Stimulated activated CD4-positive, alpha-beta T cell treated with anti-CD3 and anti-CD28 coated beads, TNF-alpha, amount 100 ng/mL, for 1 hour (primary cell): ENCODE measurements at places on chromosomes 1 and 21.
A peak's percentile ranks its signal among the peaks of the same experiment; 100 is the strongest.

- DNase-seq, result no peak
Measured at GRCh38 chr1:210257698-210258529, 25.3 kb downstream of the SERTAD4 start.

- DNase-seq, result no peak
Measured at GRCh38 chr1:150778409-150778808, 12.8 kb upstream of the CTSS start.

- no peak for DNase-seq
Measured at GRCh38 chr1:232416026-232416568, 213.8 kb downstream of the SIPA1L2 start.

DNA sequence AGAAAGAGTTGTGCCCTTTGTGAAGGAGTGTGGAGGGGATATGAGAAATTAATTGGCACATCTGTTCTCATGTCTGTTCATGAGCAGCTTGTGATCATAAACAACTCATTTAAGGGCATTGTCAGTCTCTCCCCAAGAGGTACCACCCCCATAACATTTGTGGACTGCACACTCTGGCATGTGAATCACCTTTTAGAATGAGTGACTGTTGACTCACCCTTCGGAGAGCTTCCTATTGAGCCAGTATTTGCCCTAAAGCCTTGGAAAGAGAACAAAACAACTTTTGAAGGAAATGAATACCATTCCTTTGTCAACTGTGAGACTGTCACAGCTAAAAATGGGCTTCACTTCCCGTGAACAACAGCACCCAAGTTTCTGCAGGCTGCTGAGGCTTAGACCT lies 27.5 kb upstream of the MYSM1 start:
- DNase-seq, result no peak

DNA sequence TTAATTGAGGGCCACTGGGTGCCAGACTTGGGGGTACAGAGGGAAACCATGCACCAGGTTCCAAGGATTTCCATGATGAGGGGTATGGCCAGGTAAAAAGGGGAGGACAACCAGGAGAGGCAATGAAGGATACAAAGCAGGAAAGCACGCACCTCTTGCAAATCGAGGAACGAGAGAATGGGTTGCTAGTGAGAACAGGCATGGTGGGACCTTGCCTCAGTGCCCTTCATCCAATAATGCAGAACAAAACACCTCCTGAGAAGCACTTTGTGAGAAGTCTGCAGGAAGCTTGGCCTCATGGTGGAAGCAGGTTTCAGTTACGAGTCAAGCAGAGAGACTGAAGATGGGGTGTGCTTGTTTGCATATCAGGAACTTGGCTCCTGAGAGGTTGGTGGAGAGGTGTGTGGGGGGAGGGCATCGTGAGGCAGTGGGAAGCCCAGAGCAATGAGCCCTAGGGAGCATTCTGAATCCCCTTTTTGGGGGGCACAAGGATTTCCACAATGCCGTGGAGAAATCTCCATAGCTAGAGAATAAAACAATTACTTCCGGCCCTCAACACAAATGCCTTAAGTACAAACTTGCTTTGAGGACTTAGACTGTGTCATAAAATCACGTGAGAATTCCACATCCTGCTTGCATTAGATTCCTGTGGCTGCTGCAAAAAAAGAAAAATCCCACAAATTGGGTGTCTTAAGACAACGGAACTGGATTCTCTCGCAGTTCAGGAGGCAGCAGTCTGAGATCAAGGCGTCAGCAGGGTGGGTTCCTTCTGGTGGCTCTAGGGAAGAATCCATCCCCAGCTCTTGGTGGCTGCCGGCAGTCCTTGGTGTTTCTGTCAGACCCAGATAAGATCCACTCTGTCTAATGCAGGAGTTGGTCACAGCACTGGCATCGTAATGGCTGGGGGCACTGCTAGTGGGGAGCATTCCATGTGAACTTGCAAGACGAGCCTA lies 54.9 kb upstream of the BACE2 start:
- DNase-seq, result no peak

GRCh38 chr1:230430499-230430898 lies 4.4 kb upstream of the PGBD5 start:
- DNase-seq, result no peak

GRCh38 chr1:199684686-199685273 lies 342.7 kb upstream of the NR5A2 start:
- DNase-seq, result no peak

- no peak for DNase-seq
Measured at GRCh38 chr1:115529216-115529897, 112.4 kb upstream of the VANGL1 start.

GRCh38 chr1:2644171-2644570 lies 11.4 kb upstream of the MMEL1 start:
- DNase-seq, result no peak

DNA sequence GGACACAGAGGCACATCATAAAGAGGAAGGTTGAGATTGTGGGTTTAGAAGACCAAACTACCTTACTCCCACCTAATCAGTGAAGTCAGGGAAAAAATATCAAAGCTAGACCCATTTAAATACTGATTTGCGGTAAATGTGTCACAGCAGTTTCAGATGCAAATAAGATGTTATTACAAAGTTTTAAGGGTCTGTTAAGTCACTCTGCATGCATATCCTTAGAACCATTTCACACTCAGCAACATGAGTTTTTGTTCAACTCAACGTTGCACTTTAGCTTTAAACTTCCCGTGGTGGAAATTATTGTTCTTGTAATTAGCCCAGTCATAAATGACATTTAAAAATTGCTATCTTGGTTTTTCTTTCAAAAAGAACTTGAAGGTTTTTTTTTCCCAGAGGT lies 34.8 kb downstream of the RPAP2 start:
- no peak for DNase-seq

- DNase-seq, result no peak
Measured at GRCh38 chr1:47725000-47725473, 272.1 kb downstream of the TRABD2B start.

DNA sequence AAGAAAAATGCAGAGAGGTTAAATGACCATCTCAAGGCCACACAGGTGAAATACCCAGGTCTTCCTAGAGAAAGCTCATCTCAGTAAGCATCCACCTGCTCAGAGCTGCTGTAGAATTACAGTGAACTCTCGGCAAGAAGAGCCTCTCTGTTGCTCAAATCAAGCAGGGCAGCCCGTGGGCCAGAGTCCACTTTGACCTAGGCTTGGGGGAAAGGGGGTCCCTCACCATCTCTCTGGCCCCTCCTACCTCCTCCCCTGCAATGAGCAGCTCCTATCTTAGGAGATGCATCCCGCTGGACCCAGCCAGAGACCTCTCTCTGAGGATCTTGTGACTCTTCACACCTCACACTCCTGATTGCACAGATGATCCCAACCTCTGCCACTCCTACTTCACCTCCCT lies 364.7 kb downstream of the PTPRU start:
- no peak for DNase-seq

DNA sequence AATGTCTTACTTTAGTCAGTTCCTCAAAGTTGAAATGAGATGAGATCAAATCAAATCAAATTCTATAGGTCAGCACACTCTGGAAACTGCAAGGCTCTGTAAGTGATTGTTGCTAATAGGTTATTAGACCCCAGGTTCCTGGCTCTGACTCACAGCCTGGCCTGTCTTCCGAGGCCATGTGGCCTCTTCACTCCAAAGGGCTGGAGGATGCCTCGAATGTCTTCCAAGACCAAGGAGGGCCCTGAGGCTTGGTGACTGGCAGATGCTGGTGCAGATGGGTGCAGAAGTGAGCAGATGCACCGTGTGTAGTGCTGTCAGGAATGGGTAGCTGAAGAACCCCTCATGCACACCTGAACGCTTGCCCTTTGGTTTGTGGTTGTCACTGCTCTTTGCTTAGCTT lies 113.4 kb downstream of the MAB21L3 start:
- no peak for DNase-seq

DNA sequence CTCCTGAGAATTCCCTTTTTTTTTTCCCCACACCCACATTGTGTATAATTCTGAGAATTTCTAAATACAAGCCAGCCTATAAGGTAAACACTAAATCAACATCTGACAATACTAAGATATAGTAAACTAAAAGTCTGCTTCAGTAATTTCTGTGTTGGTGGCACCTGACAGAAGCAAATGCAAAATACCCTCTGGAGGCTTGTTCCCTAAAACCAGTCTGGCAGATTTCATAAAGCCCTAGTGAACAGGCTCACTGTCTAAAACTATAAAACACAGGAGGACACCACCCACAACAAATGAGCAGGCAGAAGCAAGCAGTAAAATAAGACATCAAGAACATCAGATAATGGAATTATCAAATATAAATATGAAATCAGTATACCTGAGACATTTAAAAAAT lies 11.5 kb downstream of the TRIM33 start:
- DNase-seq, result no peak

DNA sequence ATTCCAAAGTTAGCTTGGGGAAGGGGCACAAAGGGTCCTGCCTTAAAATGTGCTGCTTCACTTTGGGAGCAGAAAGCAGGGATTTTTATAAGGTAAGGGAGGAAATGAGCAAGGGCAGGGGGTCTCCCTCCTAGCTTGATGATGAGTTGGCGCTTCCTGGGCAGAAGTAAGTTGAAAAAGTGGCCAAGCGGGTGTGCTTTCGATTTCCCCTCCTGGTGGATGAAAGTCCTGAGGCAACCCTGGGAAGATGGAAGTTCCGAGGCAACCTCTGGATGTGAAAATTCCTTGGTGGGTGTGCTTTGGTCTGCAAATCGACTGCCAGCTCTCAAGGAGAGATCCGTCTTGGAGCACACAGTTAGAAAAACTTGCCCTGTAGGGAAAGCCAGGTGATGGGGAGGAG lies 41.7 kb upstream of the CD2 start:
- DNase-seq, result no peak

- no peak for DNase-seq
Measured at GRCh38 chr1:51569284-51570062, 47.4 kb upstream of the OSBPL9 start.

DNA sequence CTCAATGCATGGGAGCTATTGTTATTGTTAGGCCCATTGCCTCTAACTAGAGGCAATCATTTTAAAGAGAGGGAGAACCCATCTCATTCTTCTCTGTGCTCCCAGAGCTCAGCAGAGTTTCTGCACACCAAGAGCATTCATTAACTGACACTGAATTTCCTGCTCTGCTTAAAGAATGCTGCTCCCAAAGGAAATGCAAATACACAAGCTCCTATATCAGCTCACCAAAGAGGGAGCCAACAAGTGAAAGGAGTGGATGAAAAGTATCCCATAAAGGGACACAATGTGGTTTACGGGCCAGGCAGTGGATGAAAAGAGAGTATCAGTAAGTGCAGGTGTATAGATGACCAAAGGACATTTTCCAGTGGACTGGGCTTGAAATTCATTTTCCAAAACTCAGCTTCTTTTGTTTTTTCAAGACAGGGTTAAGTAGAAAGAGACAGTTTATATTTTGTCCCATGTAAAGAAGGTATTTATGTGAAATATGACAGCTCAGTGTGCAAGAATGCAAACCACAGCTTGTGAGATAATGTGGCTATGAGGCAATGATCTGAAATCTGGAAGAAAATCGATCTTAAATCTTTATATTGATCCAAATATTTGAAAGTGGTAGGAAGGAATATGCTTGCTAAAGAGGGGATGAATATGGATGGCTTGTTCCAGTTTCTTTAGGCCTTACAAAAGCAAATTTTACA lies 207.7 kb upstream of the CAMK1G start:
- no peak for DNase-seq

GRCh38 chr1:43044572-43045361 lies 86.1 kb upstream of the SLC2A1 start:
- no peak for DNase-seq

DNA sequence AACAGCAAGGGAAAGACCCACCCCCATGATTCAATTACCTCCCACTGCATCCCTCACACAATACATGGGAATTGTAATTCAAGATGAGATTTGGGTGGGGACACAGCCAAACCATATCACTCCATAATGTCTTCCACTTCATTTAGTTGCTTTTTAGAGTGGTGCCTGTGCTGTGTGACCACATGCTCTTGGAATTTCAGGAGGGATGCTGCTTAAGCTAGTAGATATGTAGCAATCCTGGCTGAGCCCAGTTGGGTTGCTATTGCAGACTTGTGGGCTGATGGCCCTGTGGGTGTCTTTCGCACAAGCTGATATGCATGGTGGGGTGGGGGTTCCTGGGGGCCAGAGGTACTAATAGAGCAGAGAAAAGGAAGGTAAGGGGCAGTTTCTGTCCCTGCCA lies 160.4 kb upstream of the SYT6 start:
- no peak for DNase-seq

- DNase-seq, result no peak
Measured at GRCh38 chr1:17112496-17113236, 6.6 kb downstream of the PADI2 start.

DNA sequence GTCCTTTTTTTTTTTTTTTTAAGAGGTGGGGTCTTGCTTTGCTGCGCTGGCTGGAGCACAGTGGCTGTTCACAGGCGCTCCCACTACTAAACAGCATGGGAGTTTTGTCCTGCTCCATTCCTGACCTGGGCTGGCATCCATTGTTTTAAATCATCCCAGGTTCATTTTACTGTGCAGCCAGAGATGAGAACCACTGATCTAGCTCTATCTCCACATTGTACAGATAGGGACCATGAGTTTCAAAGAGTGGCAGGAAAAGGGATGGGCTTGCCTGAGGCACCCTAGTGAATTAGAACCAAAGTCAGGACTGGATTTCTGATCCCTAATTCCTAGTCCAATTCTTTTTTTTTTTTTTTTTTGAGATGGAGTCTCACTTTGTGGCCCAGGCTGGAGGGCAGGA lies 7.2 kb upstream of the TMEM222 start:
- no peak for DNase-seq

DNA sequence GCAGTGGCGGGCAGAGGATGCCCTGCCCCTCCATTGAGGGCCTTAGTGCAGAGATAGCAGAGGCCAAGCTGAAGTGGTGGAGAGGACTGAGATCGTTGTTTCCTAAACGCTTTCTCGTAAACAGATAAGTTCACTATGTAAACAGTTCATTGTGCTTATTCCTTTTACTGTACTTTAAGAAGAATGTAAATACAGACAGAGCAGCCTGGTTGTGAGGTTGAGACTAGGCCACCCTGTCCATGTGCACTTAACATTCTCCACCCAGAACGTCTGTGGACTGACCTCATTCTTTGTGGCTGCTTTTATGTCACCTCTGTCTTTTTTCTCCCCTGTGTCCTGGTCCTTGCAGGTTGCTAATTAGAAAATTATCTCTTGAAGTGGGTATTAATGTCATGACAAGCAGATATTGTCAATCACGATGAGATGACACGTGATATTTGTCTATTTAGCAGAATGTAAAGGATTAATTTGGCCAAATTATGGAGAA lies 8.5 kb downstream of the CENPS start:
- DNase-seq, result no peak

GRCh38 chr1:212073490-212073889 lies 37.9 kb downstream of the DTL start:
- DNase-seq, result no peak

GRCh38 chr21:31862078-31862477 lies 10.7 kb upstream of the HUNK start:
- DNase-seq, result no peak

- DNase-seq, result no peak
Measured at GRCh38 chr1:6185151-6185550, 5.0 kb upstream of the CHD5 start.

- peak; percentile 20 for DNase-seq
Measured at GRCh38 chr21:32411350-32412161, 950 bp upstream of the EVA1C start.

- no peak for DNase-seq
Measured at GRCh38 chr1:190608282-190608681, 130.6 kb upstream of the BRINP3 start.
